Putamen (tissue), 1 donor: ENCODE measurements at places on chromosomes 2 and 18.

- DNase-seq: no peak
Measured at GRCh38 chr18:54250846-54251261, 18.5 kb upstream of the POLI start.

DNA sequence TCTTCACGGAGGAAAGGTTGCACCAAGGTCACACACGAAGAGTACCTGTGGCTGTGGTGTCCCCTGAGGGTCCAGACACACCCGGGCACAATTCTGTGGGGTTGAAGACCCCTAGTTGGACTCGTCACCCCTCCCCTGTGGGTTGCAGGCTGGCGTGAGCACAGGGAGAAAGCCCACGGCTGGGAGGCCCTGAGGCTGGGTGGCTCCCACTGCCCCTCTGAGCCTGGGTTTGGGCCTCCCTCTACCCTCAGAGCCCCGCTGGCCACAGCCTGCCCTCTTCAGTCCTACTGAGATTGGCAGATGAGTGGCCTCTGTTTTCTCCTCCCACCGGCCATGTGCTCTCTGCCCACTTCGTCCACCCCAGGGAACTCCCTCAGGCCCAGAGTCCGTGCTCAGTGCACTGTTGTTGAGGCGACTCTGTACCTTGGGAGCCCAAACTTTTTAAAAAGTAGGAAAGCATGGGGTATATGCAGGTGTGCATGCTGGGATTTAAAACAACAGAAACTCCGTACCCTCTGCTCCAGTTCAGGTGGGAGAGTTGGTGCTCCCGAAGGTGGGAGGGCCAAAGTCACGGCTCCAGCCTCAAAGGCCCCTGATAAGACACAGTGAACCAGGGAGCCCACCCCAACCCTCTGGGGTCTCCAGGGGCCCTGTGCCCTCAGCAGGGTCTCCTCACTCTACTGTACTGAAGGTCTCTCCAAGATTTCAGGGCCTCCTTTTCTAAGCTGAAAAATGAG lies 19.1 kb downstream of the RAMP1 start:
- no peak for DNase-seq

DNA sequence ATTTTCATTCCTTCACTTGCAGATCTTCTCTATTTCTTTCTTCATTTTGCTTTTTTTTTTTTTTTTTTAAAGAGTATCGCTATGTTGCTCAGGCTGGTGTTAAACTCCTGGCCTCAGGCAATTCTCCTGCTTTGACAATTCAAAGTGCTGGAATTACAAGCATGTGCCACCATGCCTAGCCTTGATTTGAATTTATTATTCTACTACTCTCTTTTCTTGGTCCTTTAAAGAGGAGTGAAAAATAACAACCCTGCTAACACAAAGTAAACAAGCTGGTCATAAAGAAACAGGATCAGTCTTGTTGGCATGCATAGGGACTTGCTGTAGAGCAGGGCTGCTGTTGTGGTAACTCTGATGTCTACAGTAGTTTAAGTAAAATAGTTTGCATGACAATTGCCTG lies 1615.3 kb upstream of the ZEB2 start:
- no peak for DNase-seq

- DNase-seq: no peak
Measured at GRCh38 chr18:9616049-9616448, 1.7 kb upstream of the PPP4R1 start.

DNA sequence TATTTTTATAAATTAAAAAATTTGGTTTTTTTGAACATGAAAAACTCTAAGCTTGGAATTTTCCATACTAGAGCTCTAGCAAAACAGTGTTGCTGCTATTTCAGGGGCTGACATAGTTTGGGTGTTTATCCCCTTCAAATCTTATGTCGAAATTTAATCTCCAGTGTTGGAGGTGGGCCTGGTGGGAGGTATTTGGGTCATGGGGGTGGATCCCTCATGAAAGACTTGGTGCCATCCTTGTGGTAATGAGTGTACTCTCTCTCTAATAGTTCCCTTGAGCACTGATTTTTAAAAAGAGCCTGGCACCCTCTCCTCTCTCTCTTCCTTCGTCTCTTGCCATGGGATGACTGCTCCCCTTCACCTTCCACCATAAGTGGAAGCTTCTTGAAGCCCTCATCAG lies 244.6 kb upstream of the UBE2E3 start:
- DNase-seq: no peak

DNA sequence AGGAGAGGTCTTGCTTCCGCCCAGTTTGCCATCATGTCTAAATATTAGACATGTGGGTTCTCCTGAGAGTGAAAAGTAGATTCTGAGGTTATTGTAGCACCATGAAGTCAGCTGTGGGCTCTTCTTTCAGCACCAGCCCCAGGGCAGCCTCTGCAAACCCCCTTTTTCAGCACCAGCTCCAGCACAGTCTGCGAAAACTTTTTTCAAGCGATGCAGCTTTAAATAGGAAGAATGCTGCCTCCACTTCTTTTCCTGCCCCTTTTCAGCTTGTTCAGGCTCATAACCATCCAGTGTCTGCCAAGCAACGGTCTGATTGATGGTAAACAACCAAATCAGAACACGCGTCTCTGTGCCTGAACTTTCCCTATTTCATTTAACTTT lies at the start of gene COL5A2:
Gene COL5A2, minus strand, starts transcription at position 192 of the 381 bp plus-strand sequence. Its CDS starts 157 bp downstream, at position 35.
- no peak for DNase-seq

- DNase-seq: no peak
Measured at GRCh38 chr2:118103951-118104940, 16.0 kb downstream of the INSIG2 start.

- no peak for DNase-seq
Measured at GRCh38 chr18:76528477-76529432, 33.7 kb upstream of the ZNF516 start.

- no peak for DNase-seq
Measured at GRCh38 chr2:233290051-233290845, 17.4 kb upstream of the SAG start.

GRCh38 chr2:143397884-143398614 lies 268.8 kb downstream of the ARHGAP15 start:
- no peak for DNase-seq

DNA sequence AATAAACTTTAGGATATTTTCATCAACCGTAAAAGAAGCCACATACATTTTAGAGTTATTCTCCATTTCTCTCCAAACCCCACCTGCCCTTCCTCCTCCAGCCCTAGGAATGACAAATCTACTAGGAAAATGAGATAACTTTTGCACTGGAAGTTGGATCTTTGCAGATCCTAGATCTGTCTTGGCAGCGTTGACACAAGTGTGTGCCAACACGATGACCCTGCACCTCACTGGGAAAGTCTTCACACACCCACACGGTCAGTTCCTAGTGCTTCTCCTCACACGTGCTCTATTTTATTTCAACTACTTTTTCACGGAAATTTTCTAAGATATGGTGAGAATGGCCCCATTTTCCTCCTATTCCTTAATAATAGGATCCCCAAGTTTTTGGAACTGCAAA lies 14.1 kb upstream of the HPCAL1 start:
- DNase-seq: no peak
